ENCODE measurements at places on chromosomes 2 and 18.

- DNase-seq = no peak
These were observed 90.7 kb upstream of the CTDP1 start for GRCh38 chr18:79588636-79589481.

- no peak for DNase-seq
These were observed 39.3 kb downstream of the PELI1 start for GRCh38 chr2:64104933-64105332.

DNA sequence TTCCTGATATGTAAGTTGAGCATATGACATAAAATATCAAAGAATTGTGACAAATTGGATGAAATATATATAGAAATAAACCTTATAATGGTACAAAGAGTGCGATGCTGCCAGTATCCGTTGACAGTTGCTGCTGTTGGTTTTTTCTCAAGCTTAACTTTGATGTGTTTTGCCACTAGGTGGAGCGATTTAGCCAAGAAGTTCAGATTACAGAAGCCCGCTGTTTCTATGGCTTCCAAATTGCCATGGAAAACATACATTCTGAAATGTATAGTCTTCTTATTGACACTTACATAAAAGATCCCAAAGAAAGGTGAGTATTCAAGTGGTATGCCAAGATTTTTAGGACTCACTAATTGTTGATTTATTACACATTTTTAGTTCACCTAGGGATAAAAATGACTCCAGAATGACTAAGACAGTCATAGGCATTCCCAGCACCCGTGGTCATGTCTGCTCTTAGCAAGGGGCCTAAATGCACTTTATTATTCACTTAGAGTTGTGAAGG, 2.1 kb downstream of the RRM2 start:
- no peak for DNase-seq

GRCh38 chr2:207905546-207905945, 119.8 kb downstream of the PLEKHM3 start:
- DNase-seq = no peak

DNA sequence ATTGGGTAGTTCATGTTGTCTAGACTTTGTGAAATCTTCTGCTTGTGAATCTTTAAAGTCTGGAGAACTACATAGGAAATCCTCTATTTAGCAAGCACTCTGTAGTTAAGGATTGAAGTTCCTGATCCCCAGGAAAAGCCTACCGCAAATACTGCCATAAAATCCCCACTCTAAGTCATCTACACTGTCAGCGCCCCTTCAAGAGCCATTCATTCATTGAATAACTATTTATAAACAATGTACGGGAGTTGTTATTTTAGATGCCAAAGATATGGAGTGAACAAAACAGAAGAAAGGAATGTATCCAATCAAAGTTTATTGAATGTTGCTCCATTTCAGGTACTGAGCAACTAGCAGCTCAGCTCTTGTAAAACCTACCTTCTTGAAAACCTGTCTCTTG, 36.5 kb upstream of the SLC39A10 start:
- DNase-seq = no peak

- DNase-seq = no peak
These were observed 555.1 kb downstream of the BCL11A start for GRCh38 chr2:59998324-59998723.

DNA sequence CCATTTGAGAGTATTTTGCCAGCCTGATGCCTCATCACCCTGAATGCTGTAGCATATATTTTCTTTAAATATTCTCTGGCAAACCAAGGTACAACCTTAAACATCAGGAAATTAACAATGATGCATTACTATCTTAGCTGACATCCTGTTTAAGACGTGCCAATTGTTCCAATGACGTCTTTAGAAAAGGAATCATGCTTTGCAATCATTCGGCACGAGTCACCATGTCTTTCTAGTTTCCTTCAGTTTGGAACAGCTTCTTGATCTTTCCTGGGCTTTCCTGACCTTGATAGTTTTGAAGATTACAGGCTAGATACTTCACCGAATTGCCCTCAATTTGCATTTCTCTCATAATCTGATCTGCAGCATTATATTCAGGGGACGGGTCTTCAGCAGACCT, 88.2 kb upstream of the GLI2 start:
- no peak for DNase-seq

GRCh38 chr2:46229134-46230063, 67.8 kb upstream of the EPAS1 start:
- no peak for DNase-seq

- DNase-seq = no peak
These were observed 980 bp upstream of the PDE6D start for GRCh38 chr2:231781798-231782726.

DNA sequence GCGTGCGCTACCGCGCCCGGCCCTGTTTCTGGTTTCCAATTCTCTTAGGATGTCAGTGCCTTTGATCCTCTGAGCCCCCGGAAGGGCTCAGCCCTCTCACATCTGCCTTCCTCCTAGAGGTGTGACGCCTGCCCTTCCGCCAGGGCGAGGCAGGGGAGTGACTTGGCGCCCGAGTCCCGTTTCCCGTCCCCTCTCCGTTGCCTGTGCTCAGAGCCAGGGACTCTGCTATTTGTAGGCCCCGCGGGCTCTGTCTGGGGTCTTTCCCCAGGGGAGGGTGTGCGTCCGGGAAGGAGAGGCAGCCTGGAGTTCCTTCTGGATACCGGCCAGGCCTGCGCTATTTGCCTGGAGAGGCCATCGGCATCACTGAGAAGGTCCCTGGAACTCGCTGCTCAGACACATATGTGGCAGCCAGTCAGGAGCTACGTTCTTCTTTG, 103.7 kb upstream of the TAF1B start:
- no peak for DNase-seq

DNA sequence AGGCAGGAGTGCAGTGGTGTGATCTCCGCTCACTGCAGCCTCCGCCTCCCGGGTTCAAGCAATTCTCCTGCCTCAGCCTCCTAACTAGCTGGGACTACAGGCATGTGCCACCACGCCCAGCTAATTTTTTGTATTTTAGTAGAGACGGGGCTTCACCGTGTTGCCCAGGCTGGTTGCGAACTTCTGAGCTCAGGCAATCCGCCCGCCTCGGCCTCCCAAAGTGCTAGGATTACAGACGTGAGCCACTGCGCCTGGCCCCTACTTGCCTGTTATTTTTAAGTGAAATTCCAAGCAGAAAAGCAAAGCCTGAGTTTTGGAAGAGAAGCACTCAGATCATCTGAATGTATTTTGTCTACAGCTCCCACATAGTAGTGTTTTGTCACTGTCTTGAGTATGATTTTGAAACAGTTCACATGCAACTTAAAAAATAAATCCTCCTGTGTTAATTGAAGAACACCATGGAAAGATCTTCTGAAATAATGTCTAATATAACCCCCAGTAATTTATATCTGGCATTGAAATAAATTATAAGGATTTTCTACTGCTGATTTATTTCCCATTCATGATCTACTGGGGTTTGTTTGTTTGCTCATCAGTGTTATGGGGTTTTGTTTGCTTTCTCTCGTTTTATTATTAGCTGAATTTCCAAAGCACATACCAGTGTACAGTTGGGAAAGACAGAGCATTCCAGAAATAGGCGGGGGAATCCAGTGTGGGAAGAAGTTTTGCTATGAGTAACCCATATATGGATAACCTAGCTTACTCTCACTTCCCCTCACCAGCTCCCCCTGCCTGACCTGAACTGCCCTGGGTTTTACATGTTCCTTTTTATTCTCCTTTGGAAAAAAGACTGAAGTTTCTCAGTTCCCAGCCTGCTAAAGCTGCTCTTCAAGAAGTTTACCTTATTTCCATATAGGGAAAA, 80.1 kb upstream of the MAP3K20 start:
- no peak for DNase-seq

GRCh38 chr2:164802095-164802707, 39.4 kb downstream of the COBLL1 start:
- DNase-seq = no peak

DNA sequence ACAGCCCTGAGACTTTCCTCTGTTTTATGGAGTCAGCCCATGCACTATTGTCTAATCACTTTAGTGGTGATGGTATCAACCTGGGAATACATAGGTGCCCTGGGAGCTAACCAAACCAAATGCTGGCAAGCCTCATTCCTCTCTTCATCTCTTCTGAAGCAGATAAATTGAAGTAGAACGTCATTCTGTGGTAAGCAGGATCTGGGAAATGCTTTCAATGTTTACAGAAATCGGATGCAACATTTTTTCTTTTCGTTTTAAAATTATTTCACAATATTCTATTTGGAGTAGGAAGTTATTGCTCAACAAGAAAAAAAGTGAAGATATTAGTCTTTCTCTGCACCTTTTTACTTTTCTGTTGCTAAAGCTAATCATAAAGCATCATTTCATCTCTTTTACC, 114.2 kb downstream of the RBMS1 start:
- no peak for DNase-seq

DNA sequence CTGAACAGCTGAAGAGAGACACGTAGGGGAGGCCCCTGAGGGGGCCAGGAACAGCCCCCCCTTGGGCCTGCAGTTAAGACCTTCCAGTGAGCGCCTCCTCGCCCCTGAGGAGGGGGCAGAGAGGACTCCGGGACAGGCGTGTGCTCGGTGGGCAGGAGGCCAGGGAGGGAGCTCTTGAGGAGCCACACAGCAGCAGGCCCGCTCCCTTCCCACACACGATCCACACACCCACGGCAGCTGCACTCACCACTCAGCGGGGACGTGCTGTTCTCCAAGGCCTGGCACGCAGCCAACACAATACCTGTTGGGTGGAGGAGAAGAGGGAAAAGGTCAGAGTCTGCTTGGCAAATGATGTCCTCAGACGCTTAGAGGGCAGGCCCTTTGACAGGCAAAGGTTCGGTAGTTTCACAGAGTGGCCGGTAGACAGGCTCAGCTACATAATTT, 39.0 kb downstream of the TGFA start:
- no peak for DNase-seq

DNA sequence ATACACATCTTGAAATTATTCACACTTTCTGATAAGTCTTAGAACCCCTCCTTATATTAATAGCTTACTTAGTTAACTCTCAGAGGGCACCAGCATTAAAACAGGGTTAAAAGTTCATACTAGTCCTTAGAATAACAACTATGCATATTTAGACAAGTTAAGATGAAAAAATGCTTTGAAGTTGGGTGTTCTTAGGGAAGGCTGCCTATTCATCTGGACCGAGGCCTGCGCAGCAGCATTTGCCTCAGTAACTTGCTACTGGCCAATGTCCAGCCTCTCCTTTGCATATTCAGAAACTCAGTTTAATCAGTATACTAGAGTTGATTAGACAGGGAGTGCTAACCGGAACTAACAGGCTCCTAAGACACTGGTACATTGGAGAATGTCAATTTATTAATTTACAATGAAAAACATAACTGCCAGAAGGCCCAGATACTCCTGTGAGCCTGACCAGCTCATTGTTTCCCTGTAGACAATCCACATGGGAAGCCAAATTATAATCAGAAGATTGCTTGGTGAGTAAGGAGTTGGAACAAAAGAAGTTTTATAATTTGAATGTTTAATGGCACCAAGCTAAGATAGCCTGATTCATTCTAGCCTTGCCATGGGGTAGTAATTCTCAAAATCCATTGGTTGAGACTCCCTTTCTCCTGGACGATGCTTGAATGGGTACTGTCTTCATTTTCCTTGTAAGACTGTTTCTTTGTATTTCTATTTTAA, 48.9 kb downstream of the DYNC1I2 start:
- DNase-seq = no peak

GRCh38 chr2:197558393-197558792, 42.5 kb downstream of the MOB4 start:
- DNase-seq = no peak

DNA sequence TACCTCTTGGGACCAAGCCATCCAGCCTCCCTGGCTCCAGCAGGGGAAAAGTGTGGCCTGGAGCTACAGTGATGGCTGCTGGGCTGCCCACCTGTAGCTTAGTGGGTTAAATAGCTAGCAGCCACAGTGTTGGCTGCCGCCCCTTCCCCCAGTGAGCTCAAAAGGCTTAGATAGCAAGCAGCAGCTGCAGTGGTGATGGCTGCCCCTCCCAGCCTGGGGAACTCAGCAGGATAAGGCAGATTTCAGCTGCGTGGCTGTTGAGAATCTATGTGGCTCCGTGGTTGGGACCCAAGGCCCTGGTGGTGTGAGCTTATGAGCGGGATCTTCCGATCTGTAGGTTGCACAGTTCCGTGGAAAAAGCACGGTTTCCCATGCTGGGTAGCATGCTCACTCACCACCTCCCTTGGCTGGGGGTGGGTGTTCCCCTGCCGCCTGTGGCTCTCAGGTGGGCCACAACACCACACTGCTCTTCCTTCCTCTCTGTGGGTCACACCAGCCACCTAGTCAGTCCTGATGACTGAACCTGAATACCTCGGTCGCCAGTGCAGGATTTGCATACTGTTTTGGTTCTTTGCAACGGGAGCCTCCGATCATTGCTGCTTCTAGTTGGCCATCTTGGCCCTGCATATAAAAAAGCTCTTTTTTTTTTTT, 946.5 kb upstream of the FAM98A start:
- DNase-seq = no peak

GRCh38 chr2:239026711-239027361, 179.0 kb downstream of the TWIST2 start:
- no peak for DNase-seq

- DNase-seq = no peak
These were observed 350.7 kb upstream of the MYT1L start for GRCh38 chr2:2681711-2682251.

DNA sequence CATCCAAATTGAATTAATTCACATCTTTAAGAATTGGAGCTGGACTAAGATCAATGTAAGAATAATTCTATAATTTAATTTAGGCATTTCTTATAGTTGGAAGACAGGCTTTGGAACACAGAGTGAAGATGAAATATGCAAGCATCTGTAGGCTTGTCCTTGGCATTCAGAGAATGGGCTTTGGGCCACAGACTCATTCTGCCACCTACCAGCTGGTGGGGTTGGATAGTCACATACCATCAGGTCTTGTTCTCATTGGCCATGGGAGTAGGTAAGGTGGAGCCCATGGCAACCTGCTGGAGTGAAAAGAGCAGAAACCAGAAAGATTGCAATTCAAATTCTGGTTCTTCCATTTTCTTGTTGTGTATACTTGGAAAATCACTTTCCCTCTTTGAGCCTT, 300.3 kb downstream of the CYRIA start:
- no peak for DNase-seq

- DNase-seq = no peak
These were observed 35.5 kb downstream of the ITGA6 start for GRCh38 chr2:172462849-172463381.

- DNase-seq = no peak
These were observed 101.7 kb upstream of the ETAA1 start for GRCh38 chr2:67295406-67295805.

DNA sequence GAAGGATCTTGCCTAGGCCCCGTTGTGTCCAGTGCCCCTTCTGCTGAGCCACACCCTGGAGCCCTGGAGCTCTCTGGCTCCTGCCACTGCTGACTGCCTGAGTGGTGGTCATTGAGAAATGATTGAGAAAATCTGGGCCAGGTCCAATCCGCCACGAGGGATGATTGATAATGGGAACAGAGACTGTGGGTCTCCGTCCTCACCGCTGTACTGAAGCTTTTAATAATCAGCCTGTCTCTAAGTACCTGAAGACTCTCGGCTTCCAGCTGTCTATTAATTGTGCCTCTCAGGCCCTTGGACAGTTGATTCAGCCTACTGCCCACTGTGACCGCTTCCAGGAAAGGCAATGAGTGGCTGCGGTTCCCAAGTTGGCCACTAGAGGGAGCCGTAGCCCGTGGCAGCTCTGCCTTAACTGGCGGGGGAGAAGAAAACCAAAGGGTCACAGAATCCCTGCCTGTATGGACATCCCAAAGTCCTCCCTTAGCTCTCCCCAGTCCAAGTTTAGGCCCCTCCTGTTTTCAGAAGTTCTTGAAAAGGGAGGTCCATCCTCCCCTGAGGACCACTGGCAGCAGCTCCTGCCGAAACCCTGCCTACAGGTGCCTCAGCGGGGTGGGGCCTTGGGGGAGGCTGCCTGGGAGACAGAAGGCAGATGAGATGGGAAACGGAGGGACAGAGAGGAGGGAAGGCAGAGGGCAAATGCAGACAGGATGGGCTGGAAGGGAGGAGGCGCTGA, 213.6 kb downstream of the TNS1 start:
- peak; percentile 84 for DNase-seq

- DNase-seq = no peak
These were observed 25.1 kb downstream of the ADRA2B start for GRCh38 chr2:96091141-96091710.

Measured in C1 segment of cervical spinal cord (tissue), 14 donors.